ENCODE measurements at places on chromosomes 12 and 14.
A peak's percentile ranks its signal among the peaks of the same experiment; 100 is the strongest.

GRCh38 chr14:99674064-99674650 lies 9.9 kb upstream of the CYP46A1 start:
- DNase-seq: no peak
- no peak overlapping the region for H3K4me3 ChIP-seq
- H3K4me1 ChIP-seq: peaks cover 18% of the 10 kb centered on the region
- H3K27ac ChIP-seq: no peak overlapping the region
- no peaks in the 10 kb centered on the region for H3K27me3 ChIP-seq

DNA sequence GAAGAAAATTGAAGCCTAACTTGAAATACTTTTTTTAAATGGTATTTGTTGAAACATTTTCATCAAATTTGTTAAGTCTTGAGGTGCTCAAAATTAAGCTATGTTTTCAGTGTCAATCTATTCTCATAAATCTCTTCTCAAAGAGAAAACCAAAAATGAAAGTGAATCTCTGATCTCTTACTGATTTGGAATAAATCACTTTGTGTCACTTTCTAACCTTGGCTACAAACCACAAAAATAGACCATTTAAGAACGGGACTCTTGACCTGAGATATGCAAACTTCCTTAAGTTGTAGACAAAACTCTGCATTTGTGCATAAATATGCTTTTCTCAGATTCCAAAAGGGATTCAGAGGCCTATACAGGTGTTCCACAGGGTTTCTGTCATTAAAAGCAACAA lies 192.9 kb downstream of the SEC23A start:
- H3K27ac ChIP-seq: no peak overlapping the region
- no peaks in the 10 kb centered on the region for H3K27me3 ChIP-seq
- no peak overlapping the region for H3K4me3 ChIP-seq
- no peak for DNase-seq
- no peaks in the 10 kb centered on the region for H3K4me1 ChIP-seq

- no peaks in the 10 kb centered on the region for H3K36me3 ChIP-seq
- H3K27me3 ChIP-seq: no peaks in the 10 kb centered on the region
- H3K4me3 ChIP-seq: no peak overlapping the region
- no peaks in the 10 kb centered on the region for H3K4me1 ChIP-seq
These were observed 11.0 kb downstream of the ASB2 start for GRCh38 chr14:93965287-93965821.

DNA sequence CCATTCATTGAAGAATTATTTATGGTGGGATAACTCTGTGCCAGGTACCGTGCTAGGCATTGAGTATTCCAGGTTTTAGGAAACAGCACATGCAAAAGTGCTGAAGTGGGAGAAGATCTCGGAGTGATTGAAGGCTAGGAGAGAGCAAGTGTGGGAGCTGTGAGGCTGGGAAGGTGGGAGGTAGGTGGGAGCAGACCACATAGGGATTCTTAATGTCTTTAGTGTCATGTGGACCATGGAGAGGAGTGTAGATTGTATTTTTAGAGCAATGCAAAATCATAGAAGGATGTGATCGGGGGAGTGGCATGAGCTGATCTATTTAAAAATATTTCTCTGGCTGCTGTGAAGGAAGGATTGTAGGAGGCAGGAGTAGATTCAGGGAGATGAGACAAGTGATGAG lies 5.4 kb downstream of the PTPN11 start:
- H3K4me1 ChIP-seq: no peaks in the 10 kb centered on the region
- no peak overlapping the region for H3K27ac ChIP-seq
- DNase-seq: no peak
- no peak overlapping the region for H3K4me3 ChIP-seq

GRCh38 chr12:4012977-4013968 lies 140.1 kb upstream of the PARP11 start:
- H3K4me1 ChIP-seq: no peaks in the 10 kb centered on the region
- H3K27ac ChIP-seq: no peak overlapping the region
- no peak overlapping the region for H3K4me3 ChIP-seq
- no peaks in the 10 kb centered on the region for H3K27me3 ChIP-seq
- no peaks in the 10 kb centered on the region for H3K36me3 ChIP-seq
- no peak for DNase-seq

DNA sequence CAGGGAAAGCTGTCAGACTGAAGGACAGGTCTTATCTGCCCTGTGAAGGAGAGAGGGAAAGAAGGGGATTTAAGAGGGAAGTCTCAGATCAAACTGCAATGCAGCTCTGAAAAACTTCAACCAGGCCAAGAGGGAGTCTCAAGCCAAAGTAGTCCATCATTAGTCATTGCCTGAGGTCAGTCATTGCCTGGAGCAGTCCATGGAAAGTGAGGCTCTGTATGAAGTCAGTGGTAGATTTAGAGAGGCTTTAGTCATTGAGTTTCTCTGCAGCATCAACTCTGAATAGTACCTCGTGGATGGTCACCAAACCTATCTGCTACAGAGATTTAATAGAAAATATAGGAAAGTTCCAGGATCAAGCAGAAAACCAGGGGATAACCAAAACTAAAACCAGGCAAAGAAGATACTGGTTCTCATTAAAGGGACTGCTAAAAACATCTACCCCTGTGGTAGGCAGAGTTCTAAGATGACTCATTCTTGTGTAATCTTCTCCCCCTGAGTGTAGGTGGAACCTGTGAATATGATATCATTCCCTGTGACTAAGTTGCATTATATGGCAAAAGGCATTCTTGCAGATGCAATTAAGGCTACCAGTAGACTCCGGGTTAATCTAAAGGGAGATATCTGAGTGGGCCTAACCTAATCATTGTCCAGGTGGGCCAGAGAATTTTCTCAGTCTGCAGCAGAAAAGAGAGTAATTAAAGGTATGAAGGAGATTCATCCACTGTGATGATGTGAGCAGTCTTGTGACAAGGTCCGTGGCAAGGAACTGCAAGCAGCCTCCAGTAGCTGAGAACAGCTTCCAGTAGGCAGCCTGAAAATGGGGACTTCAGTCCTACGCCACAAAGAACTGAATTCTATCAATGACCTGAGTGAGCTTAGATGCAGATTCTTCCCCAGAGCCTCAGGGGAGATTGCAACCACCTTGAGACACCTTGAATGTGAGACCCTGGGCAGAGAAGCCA lies 123.1 kb downstream of the GALC start:
- no peak overlapping the region for H3K4me3 ChIP-seq
- no peaks in the 10 kb centered on the region for H3K4me1 ChIP-seq

DNA sequence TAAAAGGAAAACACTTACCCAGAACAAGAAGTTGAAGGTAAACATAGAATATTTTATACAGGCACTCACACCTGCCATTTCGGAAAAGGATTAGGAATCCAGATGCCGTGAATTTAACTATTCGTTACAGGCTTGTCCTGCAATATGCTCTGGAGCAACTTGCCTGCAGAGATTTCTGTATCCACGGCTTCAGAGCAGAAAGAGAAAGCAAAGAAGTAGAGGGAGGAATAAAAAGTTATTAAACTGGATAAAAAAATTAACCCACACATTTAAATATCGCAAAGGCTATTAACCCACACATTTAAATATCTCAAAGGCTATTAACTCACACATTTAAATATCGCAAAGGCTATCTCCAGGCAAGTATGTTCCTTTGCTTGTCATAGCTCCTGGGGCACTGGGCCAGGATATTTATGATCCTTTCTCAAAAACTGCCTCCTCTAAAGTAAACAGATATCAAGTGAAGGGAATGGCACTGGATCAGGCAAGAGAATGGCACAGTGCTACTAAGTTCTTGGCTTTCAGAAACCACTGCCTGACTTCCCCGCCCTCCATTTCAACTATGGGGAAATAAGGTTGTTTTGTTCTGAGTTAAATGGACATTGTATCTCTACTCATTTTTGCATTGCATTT lies at the start of gene TSPAN8:
Gene TSPAN8, minus strand, starts transcription at position 399 of the 633 bp plus-strand sequence. Its CDS starts 321 bp downstream, at position 78.
- H3K27me3 ChIP-seq: no peaks in the 10 kb centered on the region
- H3K4me1 ChIP-seq: no peaks in the 10 kb centered on the region
- H3K27ac ChIP-seq: no peak within 1 kb of the TSS

DNA sequence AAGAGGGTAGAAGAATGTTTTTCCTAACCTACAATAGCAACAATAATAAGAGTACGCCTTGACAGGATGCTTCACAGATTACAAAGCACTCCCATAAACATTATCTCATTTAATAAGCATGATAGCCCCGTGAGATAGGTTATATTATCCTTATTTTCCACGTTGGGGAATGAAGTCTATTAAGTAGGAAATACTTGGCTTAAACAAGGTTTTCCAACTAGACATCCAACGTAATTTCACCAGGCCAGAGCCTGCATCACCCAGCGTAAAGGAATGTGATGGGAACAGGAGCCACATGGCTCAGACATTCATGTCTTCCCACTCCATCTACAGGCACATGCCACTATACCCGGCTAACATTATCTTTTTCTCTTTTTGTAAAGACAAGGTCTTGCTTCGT lies 223.4 kb upstream of the AMIGO2 start:
- no peaks in the 10 kb centered on the region for H3K27me3 ChIP-seq
- H3K4me3 ChIP-seq: no peak overlapping the region
- no peaks in the 10 kb centered on the region for H3K4me1 ChIP-seq
- no peak for DNase-seq
- H3K27ac ChIP-seq: no peak overlapping the region
- no peaks in the 10 kb centered on the region for H3K36me3 ChIP-seq

DNA sequence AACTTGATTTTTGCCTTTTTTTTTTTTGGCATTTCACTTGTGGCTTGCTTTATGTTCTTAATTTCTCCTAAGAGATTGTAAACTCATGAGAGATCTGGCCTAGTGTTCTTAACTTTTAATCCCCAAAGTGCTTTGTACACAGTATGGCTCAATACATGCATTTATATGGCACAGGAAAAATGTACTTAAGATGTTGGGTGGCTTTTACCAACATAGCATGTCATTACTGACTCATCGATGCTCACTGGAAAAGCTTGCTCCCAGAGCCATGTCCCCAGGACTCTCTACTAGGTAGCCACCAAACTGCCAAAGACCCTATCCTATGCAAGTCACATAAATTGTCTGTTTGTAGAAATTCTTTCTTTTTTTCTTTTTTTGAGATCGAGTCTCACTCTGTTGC lies 13.1 kb upstream of the SMCO3 start:
- no peaks in the 10 kb centered on the region for H3K27me3 ChIP-seq
- no peak overlapping the region for H3K27ac ChIP-seq
- H3K4me3 ChIP-seq: no peak overlapping the region

DNA sequence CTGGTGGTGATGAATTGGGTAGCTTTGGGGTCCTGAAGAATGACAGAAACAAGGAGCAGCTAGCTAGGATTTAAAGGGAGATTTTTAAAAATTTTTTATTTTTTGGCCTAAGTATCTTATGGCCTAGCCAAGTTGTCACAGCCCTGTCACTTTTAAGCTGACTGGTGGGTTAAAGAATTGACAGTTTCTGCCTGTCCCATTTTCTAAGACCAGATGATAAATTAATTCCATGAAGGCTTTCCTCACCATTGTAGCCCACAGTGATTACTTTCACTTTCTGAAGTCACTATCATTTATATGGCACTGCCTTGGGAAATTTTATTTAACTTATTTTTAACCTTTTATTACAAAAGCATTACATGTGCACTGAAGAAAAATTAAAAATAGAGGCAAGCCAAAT lies 43.2 kb downstream of the BICDL1 start:
- H3K27me3 ChIP-seq: no peaks in the 10 kb centered on the region
- no peak overlapping the region for H3K27ac ChIP-seq
- H3K4me1 ChIP-seq: no peaks in the 10 kb centered on the region
- H3K36me3 ChIP-seq: no peaks in the 10 kb centered on the region
- H3K4me3 ChIP-seq: no peak overlapping the region

GRCh38 chr12:108806346-108806745 lies 51.0 kb downstream of the SSH1 start:
- no peaks in the 10 kb centered on the region for H3K27me3 ChIP-seq
- no peak for DNase-seq
- no peaks in the 10 kb centered on the region for H3K4me1 ChIP-seq
- H3K27ac ChIP-seq: peak overlapping the region; percentile 85

DNA sequence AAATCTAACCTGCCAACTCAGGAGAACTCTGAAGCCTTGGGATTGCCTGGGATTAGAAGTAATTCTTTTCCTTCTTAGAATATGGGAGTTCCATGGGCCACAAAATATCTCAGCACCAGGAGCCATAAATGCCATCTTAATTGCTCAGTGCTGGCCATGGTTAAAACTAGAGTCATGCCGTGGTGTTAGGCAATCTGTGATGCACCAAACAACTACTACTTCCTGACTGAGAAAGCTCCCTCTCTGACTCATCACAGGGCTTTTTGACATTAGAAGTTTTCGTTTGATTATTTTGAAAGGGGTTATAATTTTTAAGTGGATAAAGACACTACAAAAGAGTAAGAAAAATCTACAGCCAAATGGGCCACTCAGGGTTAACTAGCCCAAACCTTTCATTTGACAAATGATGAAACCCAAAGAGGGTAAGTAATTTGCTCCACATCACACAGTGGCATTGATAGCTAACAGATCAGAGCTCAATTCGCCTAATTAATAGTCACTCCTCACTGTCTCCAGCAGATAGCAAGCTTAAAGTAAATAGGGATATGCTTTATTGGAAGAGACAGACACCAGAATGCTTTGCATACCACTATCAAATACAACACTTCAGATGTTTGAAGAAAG lies 377.3 kb downstream of the EMP1 start:
- no peak for DNase-seq
- no peak overlapping the region for H3K27ac ChIP-seq
- H3K4me3 ChIP-seq: no peak overlapping the region
- no peaks in the 10 kb centered on the region for H3K27me3 ChIP-seq
- H3K4me1 ChIP-seq: no peaks in the 10 kb centered on the region
- no peaks in the 10 kb centered on the region for H3K36me3 ChIP-seq

GRCh38 chr14:35991356-35991755 lies 165.2 kb downstream of the BRMS1L start:
- H3K4me3 ChIP-seq: no peak overlapping the region
- H3K36me3 ChIP-seq: no peaks in the 10 kb centered on the region
- no peak for DNase-seq
- H3K27me3 ChIP-seq: no peaks in the 10 kb centered on the region
- H3K27ac ChIP-seq: no peak overlapping the region

DNA sequence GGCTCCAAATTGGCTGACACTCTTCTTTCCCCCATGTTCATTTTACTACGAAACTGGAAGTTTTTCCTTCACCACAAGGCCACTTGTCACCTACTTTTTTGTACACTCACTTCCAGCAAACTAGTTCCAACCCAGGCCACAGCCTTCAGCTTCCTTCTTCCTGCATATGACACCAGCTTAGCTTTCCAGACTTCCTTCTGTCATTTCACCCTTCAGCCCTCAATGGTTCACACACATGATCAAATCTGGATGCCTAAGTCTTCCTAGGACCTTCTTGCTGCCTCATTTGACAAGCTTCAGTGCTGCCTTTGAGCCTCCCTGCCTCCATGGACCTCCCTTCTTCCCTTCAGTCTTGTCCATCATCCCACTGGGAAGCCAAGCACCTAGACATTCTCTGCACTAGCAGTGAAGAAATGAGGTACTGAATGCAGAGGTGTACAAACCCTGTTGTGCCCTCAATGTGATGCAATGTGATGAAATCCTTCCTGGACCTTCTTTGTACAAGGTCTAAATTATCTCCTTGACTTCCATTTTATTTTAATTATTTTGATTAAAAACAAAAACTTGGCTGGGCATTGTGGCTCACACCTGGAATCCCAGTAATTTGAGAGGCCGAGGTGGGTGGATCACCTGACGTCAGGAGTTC lies 4.3 kb upstream of the REC8 start:
- H3K36me3 ChIP-seq: no peaks in the 10 kb centered on the region
- H3K4me1 ChIP-seq: no peaks in the 10 kb centered on the region
- DNase-seq: no peak
- H3K27ac ChIP-seq: no peak overlapping the region
- H3K27me3 ChIP-seq: no peaks in the 10 kb centered on the region
